ENCODE measurements at places on chromosomes 2 and 18.

GRCh38 chr18:31557446-31557845 is 34.2 kb upstream of the TTR start:
- DNase-seq, result no peak

GRCh38 chr18:73693091-73693490 is 454.5 kb downstream of the FBXO15 start:
- no peak for DNase-seq

GRCh38 chr2:145166731-145167302 is 646.9 kb upstream of the ZEB2 start:
- DNase-seq, result no peak

DNA sequence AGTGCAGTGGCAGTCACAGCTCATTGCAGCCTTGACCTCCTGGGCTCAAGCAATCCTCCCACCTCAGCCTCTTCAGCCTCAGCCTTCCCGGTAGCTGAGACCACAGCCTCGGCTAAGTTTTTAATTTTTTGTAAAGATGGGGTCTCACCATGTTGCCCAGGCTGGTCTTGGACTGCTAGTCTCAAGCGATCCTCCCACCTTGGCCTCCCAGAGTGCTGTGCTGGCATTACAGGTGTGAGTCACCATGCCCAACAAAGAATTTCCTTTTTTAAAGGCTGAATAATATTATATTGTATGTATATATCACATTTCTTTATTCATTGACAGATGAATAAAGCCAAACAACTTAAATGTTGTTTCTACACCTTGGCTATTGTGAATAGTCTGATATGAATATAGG is 42.5 kb downstream of the MOB4 start:
- DNase-seq, result no peak

DNA sequence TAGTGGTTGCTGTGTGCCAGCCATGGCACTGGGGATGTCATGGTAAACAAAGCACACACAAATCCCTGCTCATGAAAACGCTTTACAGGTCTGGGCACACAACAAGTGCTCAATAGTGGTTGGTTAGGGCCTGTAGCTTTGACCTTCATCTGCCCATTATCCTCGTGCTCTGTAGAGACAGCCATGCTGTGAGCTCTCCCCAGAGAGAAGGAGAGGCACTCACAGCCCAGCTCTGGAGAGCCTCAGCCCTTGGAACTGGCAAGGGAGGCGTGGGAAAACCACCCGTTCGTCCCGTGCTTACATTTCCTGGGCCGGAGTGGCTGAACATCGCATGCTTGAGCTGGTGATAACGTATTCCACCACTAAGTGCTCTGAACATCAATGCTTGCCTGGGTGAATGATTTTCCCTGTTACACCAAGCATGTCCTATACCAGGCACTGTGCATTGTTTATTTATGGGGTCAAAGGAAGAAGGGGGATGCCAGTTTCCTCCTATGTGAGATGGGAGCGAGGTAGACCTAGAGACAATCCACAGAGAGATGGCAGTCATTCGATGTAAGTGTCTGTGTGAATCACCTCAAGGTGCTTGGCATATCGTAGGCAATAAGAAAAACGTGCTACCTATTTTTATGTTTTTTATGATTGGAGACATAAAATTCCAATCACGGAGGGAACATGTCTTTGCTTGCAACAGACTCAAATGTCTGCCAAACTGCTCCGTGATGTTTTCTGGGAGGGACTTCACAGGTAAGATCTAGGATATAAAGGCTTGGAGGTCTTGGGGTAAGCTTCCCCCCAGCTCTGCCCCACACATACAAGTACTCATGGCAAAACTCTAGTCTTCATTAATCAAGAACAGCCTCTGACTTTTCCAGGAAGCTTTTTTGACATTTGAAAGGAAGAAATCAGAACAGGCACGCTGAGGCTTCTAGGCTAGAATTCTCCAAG is 75.5 kb downstream of the DDX1 start:
- no peak for DNase-seq

DNA sequence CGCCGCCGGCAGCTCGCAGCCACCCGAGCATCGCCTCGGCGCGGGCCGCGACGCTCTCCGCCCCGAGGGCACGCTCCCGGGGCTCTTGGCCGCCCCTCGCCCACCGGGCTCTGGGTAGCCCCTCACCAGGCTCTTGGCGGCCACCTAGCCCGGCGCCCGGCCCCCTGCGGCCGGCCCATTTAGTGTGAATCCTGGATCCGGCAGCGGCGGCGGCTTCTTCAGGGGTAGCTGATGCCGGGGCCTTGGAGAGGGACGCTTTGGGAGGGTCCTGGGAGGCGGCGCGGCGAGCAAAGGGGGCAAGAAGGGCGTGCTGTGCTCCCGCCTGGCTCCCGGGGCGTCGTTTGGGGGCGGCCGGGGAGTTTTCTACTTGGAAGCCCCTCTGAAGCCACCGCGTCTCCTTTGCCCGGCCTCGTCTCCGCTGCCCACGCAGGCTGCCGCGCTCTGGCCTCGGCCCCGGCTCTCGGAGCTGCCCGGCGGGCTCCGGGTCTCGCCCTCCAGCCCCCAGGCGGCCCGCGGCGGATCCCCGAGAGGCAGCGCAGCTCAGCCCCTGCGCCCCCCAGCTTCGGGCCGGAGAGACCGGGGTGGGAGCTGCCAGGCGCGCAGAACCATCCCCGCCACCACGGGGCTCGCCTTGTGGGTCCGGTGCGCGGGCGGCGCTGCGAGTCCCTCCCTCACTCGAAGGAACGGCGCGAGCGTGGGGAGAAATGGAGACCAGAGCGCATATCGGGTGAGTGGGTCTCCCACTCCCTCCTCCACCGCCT is 509 bp downstream of the PIEZO2 start:
- no peak for DNase-seq

GRCh38 chr2:10324095-10324832 is 21.6 kb downstream of the HPCAL1 start:
- DNase-seq, result peak; percentile 50

DNA sequence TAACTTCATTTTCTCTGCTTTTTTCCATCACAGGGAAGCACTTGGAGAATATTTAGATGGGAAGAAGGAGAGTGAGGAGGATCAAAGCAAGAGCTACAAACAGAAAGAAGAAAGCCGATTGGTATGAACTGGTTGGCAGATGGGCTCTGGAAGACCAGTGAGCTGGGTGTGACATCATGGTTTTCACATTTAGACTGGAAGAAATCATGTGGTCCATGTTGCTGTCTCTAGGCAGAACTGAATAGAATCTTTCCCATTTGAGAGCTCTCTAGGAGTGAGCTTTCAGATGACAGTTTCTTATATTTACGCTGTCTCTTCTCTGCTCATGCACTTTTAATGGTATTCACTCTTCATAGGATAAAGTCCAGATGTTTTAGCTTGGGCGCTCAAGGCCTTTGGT is 12.6 kb downstream of the DRC1 start:
- DNase-seq, result no peak

- DNase-seq, result no peak
Measured at GRCh38 chr2:44203542-44203941, 34.9 kb downstream of the PPM1B start.

GRCh38 chr2:237178396-237178795 is 92.7 kb downstream of the COPS8 start:
- DNase-seq, result no peak

DNA sequence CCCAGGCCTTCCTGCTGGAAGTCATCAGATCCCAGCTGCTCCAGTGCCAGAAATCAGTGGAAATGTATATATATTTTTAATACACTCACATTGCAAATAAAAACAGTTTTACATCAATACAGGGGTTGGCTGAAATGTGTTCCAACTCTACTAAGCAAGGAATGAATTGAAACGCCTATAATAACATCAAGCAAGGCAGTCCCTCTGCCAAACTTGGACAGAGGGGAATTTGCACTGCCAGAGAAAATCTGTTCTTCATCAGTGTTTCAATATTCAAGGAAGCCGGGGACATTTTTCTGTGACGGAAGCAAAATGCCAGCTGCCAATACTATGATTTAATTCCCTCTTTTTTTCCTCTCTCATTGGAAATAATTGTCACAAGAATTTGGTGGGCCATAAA is 335.3 kb downstream of the TNS1 start:
- no peak for DNase-seq

DNA sequence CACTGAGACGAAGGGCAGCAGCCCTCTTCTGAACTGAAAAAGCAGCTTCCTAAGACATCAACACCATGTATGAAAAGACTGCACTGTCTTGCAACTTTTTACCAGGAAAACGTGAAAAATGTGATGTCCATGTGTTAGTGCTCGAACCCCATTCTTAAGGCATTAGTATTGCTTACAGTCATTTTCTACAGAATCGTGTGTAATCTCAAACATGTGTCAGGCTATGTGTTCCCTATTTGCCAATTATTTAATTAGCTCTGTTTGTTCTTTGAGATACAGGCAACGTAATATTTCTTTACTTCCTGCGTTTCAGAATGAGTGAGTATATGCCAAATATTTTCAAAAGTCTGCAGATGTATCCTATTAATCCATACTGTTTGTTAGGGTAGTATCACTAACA is 307.7 kb upstream of the CCDC68 start:
- DNase-seq, result no peak

DNA sequence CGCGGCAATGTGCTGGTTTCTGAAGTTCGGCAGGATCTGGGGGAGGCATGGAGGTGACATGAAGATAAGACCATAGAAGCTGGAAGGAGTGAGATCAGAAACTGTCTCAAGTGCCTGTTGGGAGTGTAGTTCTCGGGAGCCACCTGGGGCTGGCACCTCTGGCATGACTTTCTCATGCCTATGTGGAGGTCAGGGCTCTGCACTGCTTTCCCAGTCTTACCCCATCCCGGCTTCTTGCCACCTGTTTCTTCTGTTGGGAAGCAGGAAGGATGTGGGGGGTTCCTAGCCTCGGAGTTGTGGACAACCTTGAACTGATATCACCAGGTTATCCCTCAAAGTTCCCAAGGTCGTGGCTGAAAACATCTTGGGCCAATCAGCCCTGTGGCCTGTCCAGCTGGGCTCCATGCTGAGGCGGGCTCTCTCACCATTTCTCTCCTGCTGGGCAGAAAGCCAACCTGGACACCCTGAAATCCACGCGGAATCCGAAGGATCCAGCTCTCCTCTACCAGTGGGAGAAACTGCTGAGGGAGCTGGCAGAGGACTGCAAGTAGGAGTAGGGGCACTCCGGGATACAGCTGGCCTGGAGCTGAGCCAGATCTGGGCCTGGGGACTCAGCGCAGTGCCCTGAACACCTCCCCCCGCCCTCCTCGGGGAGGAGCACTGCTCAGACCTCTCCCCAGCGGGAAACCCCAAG is 42.5 kb downstream of the FER1L5 start:
- no peak for DNase-seq

DNA sequence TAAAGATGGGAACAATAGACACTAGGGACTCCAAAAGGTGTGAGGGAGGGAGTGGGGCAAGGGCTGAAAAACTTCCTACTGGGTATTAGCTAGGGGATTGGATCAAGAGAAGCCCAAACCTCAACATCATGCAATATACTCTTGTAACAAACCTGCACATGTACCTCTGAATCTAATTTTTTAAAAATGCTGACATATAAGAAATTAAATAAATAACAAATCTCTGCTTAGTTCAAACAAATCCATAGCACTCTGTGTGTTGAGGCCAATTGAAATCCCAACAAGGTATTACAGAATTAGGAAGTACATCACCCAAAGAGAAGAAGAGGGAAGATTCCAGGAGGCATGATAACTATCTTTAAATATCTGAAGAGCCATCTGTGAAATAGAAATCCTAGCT is 55.4 kb upstream of the CDH20 start:
- no peak for DNase-seq

GRCh38 chr18:55268151-55268601 is 308.9 kb upstream of the CCDC68 start:
- DNase-seq, result no peak

- DNase-seq, result no peak
Measured at GRCh38 chr2:148885209-148885608, 10.2 kb downstream of the KIF5C start.

- no peak for DNase-seq
Measured at GRCh38 chr2:156536534-156536933, 100.4 kb downstream of the GPD2 start.

DNA sequence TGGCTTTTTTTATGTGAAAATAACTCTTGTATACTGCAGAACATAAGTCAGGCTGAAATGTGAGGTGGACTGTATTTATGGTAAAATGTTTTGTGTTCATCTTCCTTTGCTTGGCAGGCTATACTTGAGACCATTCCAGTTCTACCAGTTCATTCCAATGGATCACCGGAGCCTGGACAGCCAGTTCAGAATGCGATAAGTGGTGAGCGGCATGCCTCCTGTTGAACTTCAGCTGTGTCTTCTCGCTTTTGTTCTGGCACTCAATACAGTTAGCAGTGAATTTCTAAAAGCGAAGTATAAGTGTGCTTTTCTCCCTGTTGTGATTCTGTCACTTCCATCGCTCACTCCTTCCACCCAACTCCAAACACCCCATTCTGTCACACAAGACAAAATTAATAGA is 138.5 kb downstream of the ARHGAP28 start:
- no peak for DNase-seq

DNA sequence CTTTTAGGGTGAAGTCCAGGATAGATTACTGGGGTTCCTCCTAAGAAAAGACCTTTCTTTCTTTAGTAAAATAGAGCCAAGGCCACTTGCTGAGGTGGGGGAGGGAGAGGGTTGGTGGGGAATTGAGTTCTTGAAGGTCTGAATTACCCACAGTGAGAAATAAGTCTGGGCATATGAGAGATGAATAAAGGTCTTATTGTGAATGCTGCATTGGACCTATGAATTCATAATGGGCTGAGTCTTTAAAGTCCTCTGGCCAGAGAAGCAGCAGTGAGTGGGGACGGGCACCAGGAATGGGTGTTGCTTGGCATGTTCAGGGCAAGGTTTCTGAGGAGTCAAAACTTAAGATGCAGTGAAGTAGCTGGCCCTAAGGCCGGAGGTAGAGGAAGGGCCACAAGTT is 10.5 kb downstream of the MAPRE3 start:
- no peak for DNase-seq

DNA sequence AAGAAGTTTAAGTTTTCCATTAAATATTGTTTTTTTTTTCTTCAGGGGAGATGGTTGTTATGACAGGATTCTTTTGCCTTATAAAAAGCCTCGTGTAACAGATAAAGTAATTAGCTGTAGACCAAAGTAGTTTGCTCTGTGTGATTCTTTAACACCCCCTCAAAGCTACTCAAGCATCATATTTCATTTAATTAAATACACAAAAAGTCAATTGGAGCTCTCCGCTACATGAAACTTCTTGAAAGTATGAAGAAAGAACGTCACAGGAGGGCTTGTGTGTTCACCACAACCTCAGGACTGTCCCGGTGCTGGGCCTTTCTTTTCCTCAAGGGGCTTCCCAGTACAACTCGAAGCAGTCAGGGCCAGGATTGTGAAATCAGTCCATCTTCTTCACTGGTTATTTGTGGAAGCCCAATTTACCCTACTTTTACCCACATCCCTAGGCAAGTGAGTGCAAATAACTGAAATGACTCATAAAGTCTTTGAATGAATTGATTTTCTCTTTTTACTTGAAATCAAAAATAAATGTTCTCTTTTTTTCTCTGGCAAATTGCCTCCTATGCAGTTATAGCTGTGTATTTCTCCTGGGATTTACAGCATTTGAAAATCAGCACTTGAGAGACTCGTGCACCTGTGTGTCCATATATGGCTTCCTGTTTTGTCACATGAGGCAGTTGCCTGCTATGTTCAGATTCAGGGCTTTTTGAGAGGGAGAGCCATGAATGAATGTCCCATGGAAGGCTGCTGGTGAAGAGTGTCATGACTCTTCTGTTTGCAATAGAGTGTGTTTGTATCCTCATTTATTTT is 48.6 kb downstream of the LINC00305 start:
- DNase-seq, result no peak

Measured in stromal cell of bone marrow (primary cell).